Camera-type eye (tissue), 1 donor: ENCODE measurements at places on chromosomes 12 and 14. TPM values are rescaled to one million over a fixed set of nuclear protein-coding genes. Genes with fewer than 3 reads are reported as not detected.

The REP15 gene
- 1.4 TPM for total RNA-seq

The PROX2 gene
- not detected for total RNA-seq

The PSEN1 gene
- 67.2 TPM for total RNA-seq

The GPR68 gene
- 2.1 TPM for total RNA-seq

The CDKN3 gene
- 12.8 TPM for total RNA-seq

The FIGNL2 gene
- total RNA-seq = 2.2 TPM

The GPR137C gene
- total RNA-seq = 42.0 TPM

The ATG2B gene
- 60.0 TPM for total RNA-seq

The HOXC4 gene
- total RNA-seq = not detected

The OTOGL gene
- 0.60 TPM for total RNA-seq

The MIPOL1 gene
- total RNA-seq = 45.7 TPM

The PTPRO gene
- total RNA-seq = 51.3 TPM

The TAS2R7 gene
- not detected for total RNA-seq

The MUCL1 gene
- total RNA-seq = not detected

The SERPINA10 gene
- not detected for total RNA-seq

The MANSC4 gene
- total RNA-seq = not detected

The KLRG1 gene
- total RNA-seq = 6.7 TPM

The PRH2 gene
- not detected for total RNA-seq

The WIF1 gene
- total RNA-seq = 284 TPM

The KCNC2 gene
- total RNA-seq = 7.5 TPM

The SLC25A47 gene
- total RNA-seq = 0.22 TPM

The PLEK2 gene
- total RNA-seq = 3.0 TPM
